NCI-H345 (cell line): ENCODE measurements at places on chromosomes 3 and 15.
A peak's percentile ranks its signal among the peaks of the same experiment; 100 is the strongest.

GRCh38 chr3:159627634-159628033, 361.0 kb upstream of the IL12A start:
- no peak for DNase-seq

- DNase-seq, result no peak
Measured at GRCh38 chr3:195058336-195059005, 212.5 kb downstream of the XXYLT1 start.

GRCh38 chr3:81237181-81237580, 524.3 kb downstream of the GBE1 start:
- no peak for DNase-seq

DNA sequence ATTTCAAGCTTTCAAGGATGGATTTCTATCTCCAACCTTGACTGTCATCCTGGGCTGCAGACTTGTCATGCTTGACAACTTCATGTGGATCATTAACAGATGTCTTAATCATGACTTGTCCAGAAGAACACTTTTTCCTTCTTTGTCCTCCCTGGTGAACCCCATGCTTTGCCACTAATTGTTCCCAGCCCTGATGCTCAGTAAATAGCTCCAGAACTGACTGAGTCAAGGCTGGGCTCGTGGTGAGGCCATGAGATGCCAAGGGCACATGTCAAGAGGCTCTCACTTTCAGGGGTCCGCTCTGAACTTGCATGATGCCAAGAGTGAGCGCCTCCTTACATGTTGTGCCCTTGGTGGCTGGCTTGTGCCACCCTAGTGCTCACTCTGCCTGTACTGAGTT, 48.9 kb upstream of the KY start:
- no peak for DNase-seq

DNA sequence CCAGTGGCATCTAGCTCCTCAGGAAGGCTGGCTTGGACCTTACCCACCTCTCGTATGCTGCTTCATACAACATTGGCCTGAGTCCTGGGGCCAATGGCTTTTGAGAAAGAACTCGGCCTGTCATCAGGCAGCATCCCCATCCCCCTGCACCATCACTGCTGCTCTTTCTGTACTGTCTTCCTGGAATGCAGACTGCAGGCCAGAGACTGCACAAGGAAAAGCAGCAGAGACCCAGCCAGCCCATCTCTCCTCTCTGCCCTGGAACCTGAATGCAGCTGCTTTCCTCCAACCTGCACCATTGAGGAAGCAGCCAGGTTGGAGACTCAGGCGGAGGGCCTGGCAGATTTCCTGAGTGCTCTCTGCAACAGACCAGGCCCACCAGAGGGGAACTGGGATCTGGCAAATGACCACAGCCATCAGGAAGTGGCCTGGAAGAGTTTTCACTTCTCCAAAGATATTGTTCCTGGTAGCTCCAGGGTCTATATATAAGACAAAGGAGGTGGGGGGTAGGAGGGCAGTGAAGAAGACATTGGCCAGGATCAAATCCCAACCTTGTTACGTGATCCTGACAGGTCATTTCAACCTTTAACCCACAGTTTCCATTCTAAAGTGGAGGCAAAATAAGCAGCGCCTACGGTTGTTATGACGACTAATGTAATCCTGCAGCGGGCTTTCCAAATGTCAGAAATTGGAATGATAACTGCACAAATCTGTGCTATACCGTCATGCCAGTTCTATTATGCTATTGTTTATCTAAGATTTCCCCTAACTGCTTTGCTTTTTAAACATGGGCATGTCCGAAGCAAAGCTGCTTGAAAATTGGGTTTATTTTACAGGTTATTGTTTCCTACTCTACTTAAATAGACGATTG, 24.4 kb upstream of the RAB7A start:
- DNase-seq, result no peak

DNA sequence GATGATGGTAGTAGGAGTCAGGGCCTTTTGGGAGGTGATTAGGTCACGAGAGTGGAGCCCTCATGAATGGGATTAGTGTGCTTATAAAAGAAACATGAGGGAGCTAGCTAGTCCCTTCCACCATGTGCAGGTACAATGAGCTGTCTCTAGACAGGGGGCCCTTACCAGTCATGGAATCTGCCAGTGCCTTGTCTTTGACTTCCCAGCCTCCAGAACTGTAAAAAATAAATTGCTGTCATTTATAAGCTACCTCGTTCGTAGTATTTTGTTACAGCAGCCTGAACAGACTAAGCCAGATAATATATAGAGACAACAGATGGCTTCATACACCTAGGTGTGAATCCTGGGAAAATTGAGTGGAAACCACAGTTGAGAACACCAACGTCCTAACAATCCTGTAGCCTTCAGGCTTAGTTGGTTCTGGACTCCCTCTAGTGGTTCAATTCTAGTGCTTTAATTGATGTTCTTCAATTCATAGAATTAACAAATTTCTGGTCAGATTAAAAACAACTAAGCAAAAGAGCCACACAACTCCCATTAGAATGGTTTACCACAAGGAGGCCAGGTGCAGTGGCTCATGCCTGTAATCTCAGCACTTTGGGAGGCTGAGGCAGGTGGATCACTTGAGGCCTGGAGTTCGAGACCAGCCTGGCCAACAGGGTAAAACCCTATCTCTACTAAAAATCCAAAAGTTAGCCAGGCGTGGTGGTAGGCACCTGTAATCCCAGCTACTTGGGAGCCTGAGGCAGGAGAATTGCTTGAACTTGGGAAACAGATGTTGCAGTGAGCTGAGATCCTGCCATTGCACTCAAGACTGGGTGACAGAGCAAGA, 21.3 kb upstream of the GATM start:
- peak; percentile 45 for DNase-seq

DNA sequence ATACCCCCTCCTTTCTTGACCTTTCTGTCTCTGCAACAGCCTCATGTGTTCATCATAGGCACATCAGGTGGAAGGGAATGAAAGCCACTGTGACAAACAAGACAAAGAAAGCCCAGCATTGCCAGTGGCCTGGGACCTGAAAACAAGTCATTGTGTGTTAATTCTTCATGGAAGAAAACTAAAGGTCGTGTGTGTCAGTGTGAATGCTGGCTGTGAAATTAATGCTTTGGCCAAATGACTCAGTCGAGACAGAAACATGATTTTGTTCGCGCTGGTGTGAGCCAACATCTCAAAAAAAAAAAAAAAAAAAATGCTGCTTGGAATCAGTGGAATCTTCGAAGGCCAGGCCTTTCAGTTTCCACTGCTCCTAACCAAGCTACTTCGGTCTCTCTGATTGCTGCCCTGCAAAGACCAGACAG, 386.5 kb upstream of the PROK2 start:
- DNase-seq, result no peak

DNA sequence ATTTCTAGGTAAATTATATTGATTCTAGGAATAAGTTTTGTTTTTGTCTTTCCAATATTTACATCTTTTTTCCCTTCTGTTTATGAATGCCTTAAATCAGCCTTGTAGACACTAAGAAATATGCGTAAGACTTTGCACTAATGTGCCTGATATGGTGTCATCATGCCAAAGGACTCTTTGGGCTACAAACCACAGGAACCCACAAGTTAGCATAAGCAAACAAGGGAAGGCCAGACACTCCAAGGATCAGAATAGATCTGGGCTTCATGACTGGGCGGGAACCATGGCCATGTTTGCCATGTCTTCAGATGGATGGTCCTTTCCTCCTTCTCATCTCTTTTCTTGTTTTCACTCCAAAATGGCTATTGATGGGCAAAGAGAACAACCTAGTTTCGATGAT, 242.2 kb upstream of the CHRNA7 start:
- no peak for DNase-seq

- DNase-seq, result no peak
Measured at GRCh38 chr15:67127331-67127664, 61.9 kb downstream of the SMAD3 start.

- DNase-seq, result peak; percentile 58
Measured at GRCh38 chr3:65732051-65732935, 306.4 kb downstream of the MAGI1 start.

GRCh38 chr15:49200347-49200746, 30.3 kb downstream of the GALK2 start:
- DNase-seq, result no peak
